Esophagus mucosa (tissue), 1 donor: ENCODE measurements at places on chromosomes 13 and 19. TPM values are rescaled to one million over a fixed set of nuclear protein-coding genes. Genes with fewer than 3 reads are reported as not detected.

MLNR gene
- total RNA-seq: not detected

KRTDAP gene
- 338 TPM for total RNA-seq

VSTM1 gene
- total RNA-seq: not detected

GTF2F2 gene
- 13.2 TPM for total RNA-seq

CCDC169 gene
- 0.40 TPM for total RNA-seq

SCGB2B2 gene
- 0.32 TPM for total RNA-seq
